ENCODE measurements at places on chromosomes 6 and 20.

GRCh38 chr6:7193122-7193521 lies 85.4 kb downstream of the RREB1 start:
- no peaks in the 10 kb centered on the region for H3K27me3 ChIP-seq
- H3K36me3 ChIP-seq, result no peaks in the 10 kb centered on the region
- peaks cover 8% of the 10 kb centered on the region for H3K4me1 ChIP-seq
- H3K27ac ChIP-seq, result no peak overlapping the region

DNA sequence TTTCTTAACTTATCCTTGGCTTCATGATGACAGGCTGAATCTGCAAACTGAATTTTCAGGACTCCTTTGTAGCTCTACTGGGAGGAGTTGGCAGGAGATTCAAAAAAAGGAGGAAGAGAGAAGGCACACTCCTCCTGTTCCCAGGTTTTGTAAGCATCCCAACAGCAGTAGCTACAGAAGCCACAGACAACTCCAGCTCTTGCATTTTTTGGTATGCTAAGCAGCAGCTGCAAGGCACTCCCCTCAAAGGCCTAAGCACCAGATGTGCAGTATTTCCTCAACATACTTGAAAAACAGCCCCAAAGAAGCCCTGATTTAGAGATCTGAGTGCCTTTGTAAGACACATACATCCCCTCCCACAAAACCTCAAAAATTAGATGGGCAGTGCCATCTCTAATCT lies 328.6 kb upstream of the SYNCRIP start:
- no peak overlapping the region for H3K27ac ChIP-seq
- no peaks in the 10 kb centered on the region for H3K36me3 ChIP-seq
- no peak for DNase-seq
- no peaks in the 10 kb centered on the region for H3K4me1 ChIP-seq
- no peaks in the 10 kb centered on the region for H3K27me3 ChIP-seq

DNA sequence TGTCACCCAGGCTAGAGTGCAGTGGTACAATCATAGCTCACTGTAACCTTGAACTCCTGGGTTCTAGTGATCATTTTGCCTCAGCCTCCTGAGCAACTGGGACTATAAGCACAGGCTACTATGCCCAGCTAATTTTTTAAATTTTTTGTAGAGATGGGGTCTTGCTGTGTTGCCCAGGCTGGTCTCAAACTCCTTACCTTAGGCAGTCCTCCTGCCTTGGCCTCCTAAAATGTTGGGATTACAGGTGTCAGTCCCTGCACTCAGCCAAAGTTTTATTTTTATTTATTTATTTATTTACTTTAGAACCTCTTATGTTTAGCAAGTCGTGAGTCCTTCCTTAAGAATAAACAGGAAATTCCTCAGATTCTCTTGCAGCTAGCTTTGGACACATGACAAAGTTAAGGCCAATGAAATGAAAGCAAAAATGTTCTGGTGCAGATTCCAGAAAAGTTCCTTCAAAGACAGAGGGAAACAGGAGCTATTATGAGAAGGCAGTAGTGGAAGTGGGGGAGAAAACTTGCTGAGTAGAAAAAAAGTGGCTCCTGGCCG lies 19.1 kb downstream of the PIM1 start:
- no peaks in the 10 kb centered on the region for H3K36me3 ChIP-seq
- peaks cover 6% of the 10 kb centered on the region for H3K4me1 ChIP-seq
- H3K4me3 ChIP-seq, result no peak overlapping the region
- no peaks in the 10 kb centered on the region for H3K27me3 ChIP-seq
- DNase-seq, result no peak

DNA sequence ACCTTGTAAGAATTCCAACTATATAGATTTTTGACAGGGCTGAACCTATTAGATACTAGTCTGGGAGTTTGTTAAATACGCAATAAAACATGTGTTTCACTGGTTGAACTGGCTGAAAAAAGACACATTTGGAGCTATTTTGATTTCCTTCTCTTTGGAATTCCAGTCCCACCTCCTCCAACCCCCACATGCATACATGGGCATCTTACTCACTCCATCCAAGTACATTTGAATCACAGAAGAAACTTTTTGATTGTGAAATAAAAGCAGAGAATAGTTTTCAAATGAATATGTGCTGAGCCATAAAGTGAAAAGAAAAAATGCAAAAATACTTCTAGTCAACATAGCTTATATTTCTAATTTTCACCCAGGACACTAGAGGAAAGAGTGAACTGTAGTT lies 33.9 kb upstream of the STXBP5 start:
- DNase-seq, result no peak
- no peak overlapping the region for H3K4me3 ChIP-seq
- H3K27me3 ChIP-seq, result no peaks in the 10 kb centered on the region
- no peak overlapping the region for H3K27ac ChIP-seq
- H3K4me1 ChIP-seq, result no peaks in the 10 kb centered on the region
- no peaks in the 10 kb centered on the region for H3K36me3 ChIP-seq
